Activated CD4-positive, alpha-beta T cell treated with anti-CD3 and anti-CD28 coated beads for 24 hours (primary cell): ENCODE measurements at places on chromosomes 4 and X.

DNA sequence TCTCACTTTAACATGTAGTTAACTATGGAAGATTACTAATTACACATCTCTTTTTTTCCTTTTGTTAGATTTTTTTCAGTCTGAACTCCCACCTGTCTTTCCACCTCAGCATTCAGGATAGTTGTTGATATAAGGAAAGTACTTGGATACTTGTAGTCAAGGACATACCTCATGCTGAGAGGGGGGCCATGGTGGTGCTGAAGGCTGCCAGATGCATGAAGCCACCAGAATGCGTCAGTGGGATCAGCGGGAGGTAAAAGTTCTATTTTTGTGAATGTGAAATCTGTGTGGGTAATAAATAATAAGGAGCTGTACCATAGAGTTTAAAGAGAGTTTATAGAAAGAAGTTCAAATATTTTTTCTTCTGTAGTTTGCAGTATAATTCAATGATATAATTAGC, 13.1 kb upstream of the NDST4 start:
- no peak for DNase-seq

- DNase-seq = no peak
Measured at GRCh38 chr4:114691865-114692264, 93.3 kb downstream of the UGT8 start.

GRCh38 chr4:43339435-43339834, 446.9 kb downstream of the GRXCR1 start:
- no peak for DNase-seq

GRCh38 chrX:7946960-7947359, 19.7 kb upstream of the PNPLA4 start:
- DNase-seq = no peak

DNA sequence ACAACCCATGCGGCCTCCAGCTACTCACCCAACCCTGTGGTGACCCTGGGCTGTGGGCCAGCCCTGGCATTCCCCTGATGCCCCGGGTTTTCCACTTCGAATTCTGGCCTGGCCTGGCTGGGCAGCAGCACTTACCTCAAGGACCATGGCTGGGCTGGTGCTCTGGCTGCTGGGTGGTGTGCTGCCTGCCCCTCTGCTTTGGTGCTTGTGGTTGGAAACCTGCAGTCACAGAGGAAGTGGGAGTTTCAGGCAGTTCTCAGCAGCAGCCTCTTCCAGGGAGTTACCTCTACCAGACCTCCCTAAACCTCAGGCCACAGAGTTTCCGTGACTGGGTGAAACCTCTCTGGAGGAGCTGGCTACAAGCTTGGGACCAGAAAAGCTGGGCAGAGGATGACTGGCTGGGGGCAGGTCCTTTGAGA, at the start of gene CXCR3:
Gene CXCR3, minus strand, starts transcription at position 209 of the 419 bp plus-strand sequence. Its CDS starts 62 bp downstream, at position 147.
- peak; percentile 58 for DNase-seq

- DNase-seq = no peak
Measured at GRCh38 chrX:155262970-155263754, 1.1 kb downstream of the RAB39B start.

- DNase-seq = no peak
Measured at GRCh38 chr4:38647101-38647819, 16.7 kb upstream of the KLF3 start.

GRCh38 chr4:148850257-148850995, 408.2 kb upstream of the NR3C2 start:
- no peak for DNase-seq

- no peak for DNase-seq
Measured at GRCh38 chr4:132530861-132531260, 618.2 kb upstream of the PCDH10 start.

GRCh38 chrX:79161655-79162054, 17.2 kb downstream of the GPR174 start:
- DNase-seq = peak; percentile 18

DNA sequence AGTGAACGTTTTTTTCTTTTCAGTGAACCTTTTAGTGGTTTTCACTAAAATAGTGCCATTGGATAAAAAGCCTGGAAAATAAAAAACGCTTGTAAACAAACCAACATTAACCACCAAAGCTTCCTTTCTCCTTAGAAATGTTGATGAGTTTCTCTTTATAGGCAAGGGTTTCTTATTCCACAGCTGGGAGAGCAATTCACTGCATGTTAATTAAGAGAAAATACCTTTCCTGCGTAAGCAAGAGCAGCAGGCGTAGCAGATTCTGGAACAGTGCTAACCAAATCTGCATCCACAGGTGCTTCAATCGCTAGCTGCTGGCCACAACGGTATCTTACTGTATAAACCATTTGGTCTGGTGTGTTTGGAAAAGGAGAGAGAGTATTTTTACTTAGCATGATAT, 13.3 kb upstream of the AASDH start:
- no peak for DNase-seq

GRCh38 chr4:187715466-187715865, 280.1 kb upstream of the ZFP42 start:
- DNase-seq = no peak

DNA sequence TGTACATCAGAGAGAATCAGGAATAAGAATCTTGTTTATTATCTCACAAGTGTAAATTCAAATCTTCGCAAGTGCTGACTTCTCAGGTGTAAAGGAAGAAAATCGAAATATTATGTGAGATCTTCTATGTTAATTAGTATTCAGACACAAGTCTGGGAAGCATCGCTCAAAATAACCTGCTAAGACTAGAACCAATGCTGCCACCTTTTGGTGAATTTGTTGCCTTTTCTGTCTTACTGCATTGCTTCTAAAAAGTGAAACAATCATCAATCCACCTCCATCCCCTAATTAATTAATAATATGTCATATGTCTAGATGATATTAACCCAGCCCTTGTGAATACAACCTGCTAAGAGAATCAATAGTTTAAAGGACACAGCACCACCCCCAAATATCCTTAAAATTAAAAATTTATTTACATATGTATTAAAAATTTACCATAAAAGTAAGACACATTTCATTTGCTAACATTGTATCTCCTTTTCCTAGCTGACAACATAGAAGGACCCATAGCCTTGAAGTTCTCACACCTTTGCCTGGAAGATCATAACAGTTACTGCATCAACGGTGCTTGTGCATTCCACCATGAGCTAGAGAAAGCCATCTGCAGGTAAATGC, 3.5 kb downstream of the EPGN start:
- peak; percentile 5 for DNase-seq

GRCh38 chr4:132809298-132810032, 339.6 kb upstream of the PCDH10 start:
- DNase-seq = no peak

- no peak for DNase-seq
Measured at GRCh38 chr4:7391637-7392437, 42.9 kb downstream of the PSAPL1 start.

- no peak for DNase-seq
Measured at GRCh38 chrX:140510895-140511295, 6.0 kb upstream of the SOX3 start.

DNA sequence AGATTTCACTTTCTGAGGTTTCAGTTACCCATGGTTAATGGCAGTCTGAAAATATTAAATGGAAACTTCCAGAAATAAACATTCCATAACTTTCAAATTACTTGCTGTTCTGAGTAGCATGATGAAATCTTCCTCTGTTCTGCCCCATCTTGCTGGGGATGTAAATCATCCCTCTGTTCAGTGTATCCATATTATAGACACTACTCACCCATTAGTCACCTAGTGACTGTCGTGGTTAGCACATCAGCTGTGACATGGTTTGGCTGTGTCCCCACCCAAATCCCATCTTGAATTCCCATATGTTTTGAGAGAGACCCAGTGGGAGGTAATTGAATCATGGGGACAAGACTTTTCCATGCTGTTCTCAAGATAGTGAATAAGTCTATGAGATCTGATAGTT, 125.5 kb upstream of the GIMD1 start:
- DNase-seq = no peak

DNA sequence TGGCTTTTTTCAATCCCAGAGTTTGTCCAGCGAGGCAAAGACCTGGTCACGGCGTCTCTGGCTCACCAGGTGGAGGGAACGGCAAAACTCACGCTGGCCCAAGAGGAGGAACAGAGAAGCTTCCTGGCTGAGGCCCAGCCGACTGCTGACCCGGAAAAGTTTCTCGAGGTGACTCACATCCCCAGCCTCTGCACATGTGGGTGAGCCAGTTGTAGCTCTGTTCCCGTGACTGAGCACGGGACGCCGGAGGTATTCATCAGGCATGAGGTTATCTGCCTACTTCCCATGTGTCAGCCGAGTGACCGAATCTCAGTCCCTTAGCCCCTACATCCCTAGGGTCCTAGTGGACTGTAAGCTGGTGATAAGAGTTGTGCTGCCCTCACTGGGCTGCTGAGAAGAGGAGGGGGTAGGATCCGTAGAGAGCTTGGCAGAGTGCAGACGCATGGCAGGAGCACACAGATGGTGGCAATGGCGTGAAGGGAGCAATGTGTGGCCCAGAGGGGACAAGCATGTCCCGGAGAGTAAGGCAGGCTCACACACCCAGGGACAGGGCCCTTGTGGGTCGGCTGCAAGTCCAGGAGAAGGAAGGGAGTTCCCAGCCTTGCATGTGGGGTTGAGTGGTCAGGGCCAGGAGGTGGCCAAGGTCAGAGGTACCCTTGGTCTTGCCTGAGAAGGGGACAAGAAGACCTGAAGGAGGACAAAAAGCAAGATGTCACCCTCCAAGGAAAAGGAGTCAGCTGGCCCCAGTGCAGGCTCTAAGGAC, 42.9 kb downstream of the EVC start:
- no peak for DNase-seq

- no peak for DNase-seq
Measured at GRCh38 chr4:128462103-128462783, 174.6 kb upstream of the PGRMC2 start.

- no peak for DNase-seq
Measured at GRCh38 chr4:10673817-10674369, 10.7 kb downstream of the CLNK start.

DNA sequence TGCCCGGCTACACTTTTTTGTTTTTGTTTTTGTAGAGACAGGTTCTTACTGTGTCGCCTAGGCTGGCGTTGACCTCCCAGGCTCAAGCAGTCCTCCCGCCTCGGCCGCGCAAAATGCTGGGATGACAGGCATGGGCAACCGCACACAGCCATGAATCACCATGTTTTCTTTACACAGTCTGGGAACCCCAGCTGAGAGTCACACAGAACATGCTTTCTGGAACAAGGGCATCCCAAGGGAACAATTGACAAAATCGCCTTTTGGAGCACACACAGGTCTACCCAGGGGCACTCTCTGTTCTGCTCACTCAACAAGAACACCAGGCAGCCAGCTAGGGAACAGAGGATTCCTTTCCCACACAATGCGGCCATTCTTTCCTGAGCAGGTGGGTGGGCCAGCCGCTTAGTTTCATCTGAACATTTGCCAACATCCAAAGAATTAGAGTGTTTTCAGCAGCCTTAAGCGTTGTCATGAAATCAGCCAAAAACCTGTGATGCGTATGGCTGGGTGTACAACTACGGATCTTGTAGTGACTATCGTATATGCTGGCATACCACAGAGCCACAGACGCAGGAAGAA, 15.7 kb downstream of the PRKX start:
- DNase-seq = no peak

- no peak for DNase-seq
Measured at GRCh38 chr4:111707491-111707890, 437.8 kb upstream of the FAM241A start.

DNA sequence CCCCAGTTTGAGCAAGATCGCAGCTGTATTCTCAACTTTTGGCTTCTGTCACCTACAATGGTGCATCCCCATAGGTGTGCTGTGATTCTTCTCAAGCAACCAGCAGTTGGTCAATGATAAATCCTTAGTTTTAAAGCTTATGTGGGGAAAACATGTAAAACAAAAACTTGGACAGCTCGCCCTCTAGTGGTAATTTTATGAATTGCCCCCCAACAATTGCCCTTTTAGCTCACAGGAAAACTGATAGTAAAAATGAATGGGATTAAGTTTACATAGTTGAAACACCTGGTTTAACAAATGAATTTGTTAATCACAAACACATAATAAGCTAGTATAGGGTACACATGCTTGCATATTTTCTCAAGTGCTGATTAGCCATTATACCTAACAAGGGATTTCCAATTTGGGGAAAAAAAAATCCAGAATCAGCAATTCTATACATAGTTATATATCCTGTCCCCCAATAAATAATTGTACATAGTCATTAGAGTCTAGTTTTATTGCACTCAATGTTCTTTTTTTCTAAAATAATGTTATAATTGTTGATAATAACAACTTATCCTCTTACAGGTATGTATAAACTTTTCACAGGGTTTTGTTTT, 30.1 kb downstream of the TEX13A start:
- peak; percentile 19 for DNase-seq

- DNase-seq = no peak
Measured at GRCh38 chrX:11393949-11394654, 100.9 kb downstream of the AMELX start.

GRCh38 chrX:54427837-54428424, 12.3 kb upstream of the TSR2 start:
- no peak for DNase-seq

DNA sequence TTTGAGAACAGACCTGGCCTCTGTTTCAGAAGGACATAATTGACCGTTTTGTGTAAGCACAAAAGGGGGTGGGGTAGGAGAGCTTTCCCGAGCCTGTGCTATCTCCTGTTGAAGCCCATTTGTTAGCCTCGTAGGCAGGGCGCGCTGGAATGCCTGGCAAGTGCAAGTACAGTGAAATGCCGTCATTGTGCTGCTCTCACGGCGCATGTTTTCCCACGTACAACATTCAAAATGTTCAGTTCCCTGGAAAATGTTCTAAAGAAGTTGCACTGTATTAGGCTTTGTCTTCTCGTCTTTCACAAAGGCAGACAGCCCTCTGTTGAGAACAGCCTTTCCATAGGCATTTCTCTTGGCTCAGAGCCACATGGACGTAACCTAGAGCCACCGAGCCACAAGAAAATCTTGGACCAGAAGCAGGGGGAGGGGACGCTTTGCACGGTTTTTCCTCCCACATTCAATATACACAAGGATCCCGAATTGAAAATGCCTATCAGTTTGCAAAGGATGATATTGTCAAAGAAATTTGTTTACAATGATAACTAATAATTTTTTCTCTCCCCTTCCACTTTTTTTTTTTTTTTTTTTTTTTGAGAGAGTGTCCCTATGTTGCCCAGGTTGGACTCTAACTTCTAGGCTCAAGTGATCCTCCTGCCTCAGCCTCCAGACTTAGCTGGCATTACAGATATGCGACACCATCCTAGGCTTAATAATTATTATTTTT, 54.6 kb upstream of the RAPGEF2 start:
- DNase-seq = no peak

- DNase-seq = no peak
Measured at GRCh38 chr4:84897516-84897915, 69.0 kb downstream of the WDFY3 start.

- no peak for DNase-seq
Measured at GRCh38 chr4:99062120-99062519, 26.5 kb downstream of the ADH5 start.

DNA sequence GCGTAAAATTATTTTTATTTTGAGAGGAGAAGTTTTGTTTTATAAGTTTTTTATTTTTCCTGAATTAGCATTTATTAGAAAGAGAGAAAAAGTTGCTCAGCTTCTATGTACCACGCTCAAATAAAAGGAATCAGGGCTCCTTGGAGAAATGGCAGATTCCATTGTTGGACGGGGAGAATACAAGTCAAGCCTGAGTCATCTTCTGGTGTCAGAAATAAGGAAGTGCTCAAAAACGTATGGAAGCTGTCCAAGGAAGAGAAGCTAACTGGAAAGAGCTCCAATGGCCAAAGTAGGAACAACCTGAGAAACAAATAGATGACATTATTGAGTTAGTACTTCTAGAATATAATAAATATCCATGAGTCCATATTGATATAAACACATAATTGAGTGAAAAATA, 89.3 kb upstream of the NEIL3 start:
- no peak for DNase-seq
